ENCODE measurements at places on chromosomes 5 and 9.

DNA sequence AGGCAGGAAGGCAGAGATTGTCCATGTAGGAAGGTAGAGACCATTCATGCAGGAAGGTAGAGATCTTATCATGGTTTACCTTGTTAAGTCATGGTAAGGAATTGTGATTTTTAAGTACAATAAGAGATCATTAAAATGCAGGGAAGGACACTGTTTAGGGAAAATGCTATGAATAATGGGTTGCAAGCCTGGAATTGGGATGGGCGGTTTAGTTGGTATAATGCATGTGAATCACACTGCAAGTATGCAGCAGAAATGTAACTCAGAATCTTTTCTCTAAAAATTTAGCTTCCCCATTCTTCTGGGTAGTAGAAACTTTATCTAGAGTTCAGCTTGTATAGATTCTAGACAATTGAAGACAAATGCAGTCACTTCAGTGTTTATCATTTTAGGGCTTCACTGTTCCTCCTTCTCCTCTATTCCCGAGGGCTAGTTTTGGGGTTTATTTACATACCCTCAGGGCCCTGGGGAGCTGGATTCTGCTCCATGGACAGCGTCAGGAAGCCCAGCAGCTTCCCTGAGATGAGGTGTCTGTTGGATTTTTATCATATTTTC lies 212.0 kb downstream of the SREK1 start:
- no peak for DNase-seq

- no peak for DNase-seq
Observed at GRCh38 chr5:39503155-39503554, 78.4 kb upstream of the DAB2 start.

- no peak for DNase-seq
Observed at GRCh38 chr9:26159575-26160392, 481.5 kb upstream of the TUSC1 start.

DNA sequence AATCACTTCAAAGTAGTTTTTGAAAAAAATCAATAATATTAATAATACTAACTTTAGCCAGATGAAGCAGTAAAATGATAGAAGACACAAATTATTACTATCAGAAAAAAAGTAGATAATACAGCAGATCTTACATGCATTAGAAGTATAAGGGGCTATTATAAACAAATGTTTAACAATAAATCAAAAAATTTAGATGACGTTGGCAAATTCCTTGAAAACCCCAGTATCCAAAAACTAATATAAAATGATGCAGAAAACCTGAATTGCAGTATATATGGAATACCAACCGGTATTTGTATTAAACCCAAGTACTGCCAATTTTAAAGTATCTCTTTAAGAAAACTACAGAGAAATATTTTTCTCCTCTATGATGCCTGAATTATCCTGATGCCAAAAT lies 573.3 kb upstream of the CTNND2 start:
- DNase-seq, result no peak

GRCh38 chr9:10041726-10042229 lies 571.0 kb downstream of the PTPRD start:
- no peak for DNase-seq

DNA sequence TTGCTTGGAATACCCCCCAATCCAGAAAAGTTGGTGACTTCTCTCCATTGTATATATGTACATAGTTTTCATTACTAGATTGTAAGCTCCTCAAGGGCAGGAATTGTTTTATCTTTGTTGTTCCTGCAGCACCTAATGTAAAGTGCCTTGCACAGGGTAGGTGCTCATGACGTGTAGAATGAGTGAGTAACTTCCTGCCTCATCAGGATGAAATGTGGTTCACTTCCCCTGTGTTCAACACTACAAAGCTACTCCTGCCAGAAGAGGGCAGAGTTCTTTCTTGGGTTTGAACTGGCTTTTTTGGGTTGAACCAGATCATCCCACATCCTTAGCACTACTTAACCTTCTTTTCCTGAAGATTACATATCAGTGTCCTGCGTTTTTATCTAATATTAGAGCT lies 23.9 kb downstream of the GTF3C4 start:
- DNase-seq, result no peak

DNA sequence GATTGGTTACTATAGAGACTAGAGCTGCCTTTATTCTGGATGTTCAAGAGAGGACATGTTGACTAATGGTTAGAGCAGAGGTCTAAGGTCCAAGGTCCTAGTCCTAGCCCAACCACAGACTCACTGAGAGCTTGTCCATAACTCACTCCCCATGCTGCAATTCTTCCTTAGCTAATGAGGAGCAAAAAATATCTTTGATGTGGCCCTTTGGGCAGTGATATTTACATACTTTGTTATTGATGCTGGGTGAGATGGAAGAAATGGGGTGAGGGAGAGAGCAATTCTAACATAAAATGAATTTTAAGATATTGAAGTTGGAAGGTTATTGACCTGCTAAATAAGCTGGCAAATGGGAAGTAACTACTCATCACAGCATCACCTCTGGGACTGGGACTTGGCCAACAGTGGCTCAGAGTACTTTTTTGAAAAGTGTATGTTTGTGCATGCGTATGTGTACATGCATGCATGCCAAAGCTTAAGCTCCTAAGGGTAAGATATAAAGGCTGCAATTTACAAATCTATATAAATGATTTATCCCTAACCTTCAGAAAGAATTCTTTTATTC lies 58.0 kb upstream of the ANKRD55 start:
- DNase-seq, result no peak

DNA sequence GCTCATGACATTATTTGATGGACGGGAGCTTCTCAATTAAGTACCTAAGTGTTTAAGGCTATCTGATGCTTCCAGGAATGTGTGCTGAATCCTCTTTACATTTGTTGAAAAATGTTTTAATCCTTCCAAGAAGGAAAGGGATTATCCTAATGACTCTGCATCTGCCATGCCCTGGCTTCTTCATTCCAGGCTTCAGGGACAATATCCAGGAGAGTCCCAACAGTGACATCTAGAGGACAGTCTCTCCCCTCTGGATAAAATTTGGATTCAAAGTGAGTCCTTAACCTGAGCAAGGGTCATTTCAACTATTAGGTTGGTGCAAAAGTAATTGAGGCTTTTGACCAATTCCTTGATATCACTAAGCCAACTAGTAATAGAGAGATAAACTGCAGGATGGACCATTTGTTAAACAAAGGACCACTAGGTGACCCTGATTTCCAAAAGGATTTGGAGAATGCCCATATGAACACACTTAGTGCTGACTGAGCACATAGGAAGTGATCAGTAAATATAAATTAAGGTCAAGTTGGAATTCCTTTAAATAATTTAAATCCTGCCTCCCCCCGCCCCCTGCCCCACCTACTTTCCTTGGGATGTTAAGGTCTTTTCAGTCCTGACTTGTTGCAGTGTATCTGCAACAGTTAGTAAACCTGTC lies 19.1 kb downstream of the TNFSF8 start:
- no peak for DNase-seq

GRCh38 chr5:147403651-147404640 lies 105.9 kb downstream of the DPYSL3 start:
- no peak for DNase-seq

DNA sequence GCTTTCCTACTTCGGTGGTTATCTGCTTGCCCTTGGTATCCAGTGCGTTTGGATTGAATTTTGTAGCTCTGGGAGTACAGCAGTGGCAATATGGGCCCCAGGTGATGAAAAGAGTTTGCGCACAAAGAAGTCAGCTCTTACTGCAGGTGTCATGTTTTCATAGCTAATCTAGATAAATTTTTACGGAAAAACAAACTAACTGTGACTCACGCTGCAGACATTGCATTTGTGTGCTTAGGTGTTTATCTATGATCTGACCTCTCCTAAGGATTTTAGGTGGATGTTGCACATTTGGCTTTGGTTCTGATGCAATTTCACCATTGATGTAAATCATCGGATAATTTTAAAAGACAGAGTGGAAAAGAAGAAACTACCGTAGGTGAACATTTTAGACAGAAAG lies 92.1 kb downstream of the VCAN start:
- DNase-seq, result no peak

GRCh38 chr9:124423591-124423990 lies 8.3 kb upstream of the PSMB7 start:
- no peak for DNase-seq

DNA sequence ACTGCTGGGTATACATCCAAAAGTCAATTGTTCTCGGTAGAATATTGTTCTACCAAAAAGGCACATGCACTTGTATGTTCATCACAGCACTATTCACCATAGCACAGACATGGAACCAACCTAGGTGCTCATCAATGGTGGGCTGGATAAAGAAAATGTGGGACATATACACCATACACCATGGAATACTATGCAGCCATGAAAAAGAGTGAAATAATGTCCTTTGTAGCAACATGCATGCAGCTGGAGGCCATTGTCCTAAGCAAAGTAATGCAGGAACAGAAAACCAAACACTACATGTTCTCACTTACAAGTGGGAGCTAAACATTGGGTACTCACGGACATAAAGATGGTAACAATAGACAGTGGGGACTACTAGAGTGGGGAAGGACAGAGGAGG lies 145.5 kb downstream of the APBA1 start:
- DNase-seq, result no peak

- no peak for DNase-seq
Observed at GRCh38 chr9:6757132-6757455, 679 bp upstream of the KDM4C start.

Measured in glutamatergic neuron (in vitro differentiated cells).